ENCODE measurements at places on chromosomes 7 and 10. TPM values are rescaled to one million over a fixed set of nuclear protein-coding genes. Genes with fewer than 3 reads are reported as not detected.

Gene VPS26A
- total RNA-seq: 43.5 TPM

Gene SSC4D
- 0.59 TPM for total RNA-seq

Gene CNPY1
- total RNA-seq: not detected

Gene CCDC3
- 0.05 TPM for total RNA-seq

Gene ERVW-1
- total RNA-seq: not detected
